Forelimb muscle (tissue), 1 donor: ENCODE measurements at places on chromosomes 2 and 18. TPM values are rescaled to one million over a fixed set of nuclear protein-coding genes. Genes with fewer than 3 reads are reported as not detected.

GRCh38 chr2:3277748-3278520 lies 99.7 kb downstream of the EIPR1 start:
- DNase-seq = no peak

GRCh38 chr18:49694402-49694801 lies 118.9 kb downstream of the ACAA2 start:
- no peak for DNase-seq

DNA sequence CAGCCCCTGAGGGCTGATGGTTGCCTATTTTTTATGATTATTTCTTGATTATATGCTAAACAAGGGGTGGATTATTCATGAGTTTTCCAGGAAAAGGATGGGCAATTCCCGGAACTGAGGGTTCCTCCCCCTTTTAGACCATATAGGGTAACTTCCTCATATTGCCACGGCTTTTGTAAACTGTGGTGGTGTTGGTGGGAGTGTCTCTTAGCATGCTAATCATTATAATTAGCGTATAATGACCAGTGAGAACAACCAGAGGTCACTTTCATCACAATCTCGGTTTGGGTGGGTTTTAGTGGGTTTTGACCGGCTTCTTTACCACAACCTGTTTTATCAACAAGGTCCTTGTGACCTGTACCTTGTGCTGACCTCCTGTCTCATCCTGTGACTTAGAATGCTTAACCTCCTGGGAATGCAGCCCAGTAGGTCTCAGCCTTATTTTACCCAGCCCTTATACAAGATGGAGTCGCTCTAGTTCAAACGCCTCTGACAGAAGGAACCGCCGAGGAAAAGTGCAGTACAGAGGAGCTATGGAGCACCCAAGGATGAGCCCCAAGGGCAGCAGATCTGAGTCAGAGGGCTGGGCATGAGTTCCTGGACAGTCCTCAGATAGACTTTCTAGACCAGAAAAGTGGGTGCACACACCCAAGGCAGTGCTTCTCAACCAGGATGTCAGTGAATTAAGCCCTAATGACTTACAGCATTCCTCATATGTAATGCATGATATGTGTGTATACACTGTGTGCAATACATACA lies 37.1 kb upstream of the ASAP2 start:
- no peak for DNase-seq

DNA sequence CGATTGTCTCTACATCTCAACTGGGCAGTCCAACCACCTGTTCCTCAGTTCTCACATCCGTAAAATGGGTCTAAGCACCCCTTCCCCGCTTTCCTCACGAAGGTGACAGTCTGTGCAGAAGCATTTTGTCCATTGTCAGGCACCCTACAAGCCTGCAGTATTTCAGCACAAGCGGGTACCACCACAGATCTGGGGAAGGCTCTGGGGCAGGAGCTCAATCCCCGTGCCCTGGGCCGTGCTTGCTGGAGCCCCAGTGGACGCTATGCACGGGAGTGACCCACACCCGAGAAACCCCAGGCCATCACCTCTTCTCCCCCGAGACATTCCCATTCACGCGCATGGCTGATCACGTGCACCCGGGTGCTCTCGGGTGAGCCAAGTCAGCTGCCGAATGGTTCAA lies 137.7 kb upstream of the PXDN start:
- no peak for DNase-seq

- DNase-seq = no peak
Measured at GRCh38 chr2:234676783-234677450, 180.0 kb upstream of the ARL4C start.

- DNase-seq = no peak
Measured at GRCh38 chr2:229653531-229653930, 60.8 kb downstream of the DNER start.

GRCh38 chr2:42101206-42102023 lies 53.6 kb downstream of the PKDCC start:
- no peak for DNase-seq

- DNase-seq = no peak
Measured at GRCh38 chr2:173059292-173059691, 16.4 kb upstream of the MAP3K20 start.

- no peak for DNase-seq
Measured at GRCh38 chr2:181183878-181184542, 203.6 kb downstream of the UBE2E3 start.

- DNase-seq = no peak
Measured at GRCh38 chr2:65969161-65969560, 465.8 kb upstream of the MEIS1 start.

GRCh38 chr2:210722092-210722491 lies 165.7 kb downstream of the CPS1 start:
- DNase-seq = no peak

- DNase-seq = no peak
Measured at GRCh38 chr2:138087751-138088593, 123.7 kb downstream of the HNMT start.

DNA sequence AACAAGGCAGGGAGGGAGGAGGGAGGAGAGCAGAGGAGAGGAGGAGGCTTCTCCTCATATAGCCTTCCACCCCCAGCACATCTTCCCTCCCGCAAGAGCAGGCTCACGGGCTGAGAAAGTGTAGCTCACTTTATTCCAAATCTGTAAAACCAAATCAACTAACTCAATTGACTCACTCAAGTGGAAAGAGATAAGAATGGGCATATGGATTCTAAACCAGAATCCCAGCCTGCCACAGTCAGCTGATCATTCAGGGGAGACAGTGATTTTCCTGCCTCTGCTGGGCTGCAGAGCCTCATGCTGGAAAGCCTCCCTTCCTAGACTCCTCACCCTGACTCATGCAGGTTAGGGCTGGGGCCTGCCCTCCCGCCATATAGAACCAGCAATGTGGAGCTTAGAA lies 4.2 kb upstream of the TWSG1 start:
- no peak for DNase-seq

DNA sequence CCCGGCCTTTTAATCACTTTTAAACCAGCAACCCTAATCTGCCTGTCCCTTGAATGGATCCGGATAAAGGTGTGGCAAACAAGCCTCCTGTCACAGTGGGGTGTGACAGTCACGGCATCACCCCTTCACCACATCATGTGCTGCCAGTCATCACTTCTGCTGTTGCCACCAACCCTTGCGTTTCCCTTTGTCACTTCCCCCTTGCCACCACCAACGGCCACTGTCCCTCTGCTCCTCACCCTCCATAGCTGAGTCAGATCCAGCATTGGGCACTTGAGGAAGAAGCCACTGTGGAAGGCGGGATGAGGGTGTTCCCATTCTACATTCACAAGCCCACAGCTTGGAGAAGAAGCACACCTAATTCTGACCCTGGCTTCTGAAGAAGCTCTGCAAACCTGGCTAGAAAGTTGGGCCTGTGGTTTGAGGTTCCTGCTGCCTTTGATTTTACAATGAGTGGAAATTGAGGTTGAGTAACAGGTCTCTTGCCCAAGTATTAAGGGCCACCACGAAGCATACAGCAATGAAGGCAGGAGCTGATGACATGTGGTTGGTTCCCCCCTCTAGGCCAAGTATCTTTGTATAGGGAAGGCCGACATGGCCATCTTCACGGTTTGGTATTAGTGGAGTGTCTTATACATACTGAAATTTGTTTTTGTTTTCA lies 22.9 kb upstream of the DARS1 start:
- DNase-seq = no peak

GRCh38 chr2:234974501-234975385 lies 22.9 kb downstream of the SH3BP4 start:
- no peak for DNase-seq

GRCh38 chr2:69491864-69492263 lies 54.6 kb upstream of the NFU1 start:
- no peak for DNase-seq

- DNase-seq = no peak
Measured at GRCh38 chr2:8488001-8488738, 193.7 kb upstream of the ID2 start.

GRCh38 chr2:61718965-61719364 lies 134.9 kb downstream of the FAM161A start:
- no peak for DNase-seq

DNA sequence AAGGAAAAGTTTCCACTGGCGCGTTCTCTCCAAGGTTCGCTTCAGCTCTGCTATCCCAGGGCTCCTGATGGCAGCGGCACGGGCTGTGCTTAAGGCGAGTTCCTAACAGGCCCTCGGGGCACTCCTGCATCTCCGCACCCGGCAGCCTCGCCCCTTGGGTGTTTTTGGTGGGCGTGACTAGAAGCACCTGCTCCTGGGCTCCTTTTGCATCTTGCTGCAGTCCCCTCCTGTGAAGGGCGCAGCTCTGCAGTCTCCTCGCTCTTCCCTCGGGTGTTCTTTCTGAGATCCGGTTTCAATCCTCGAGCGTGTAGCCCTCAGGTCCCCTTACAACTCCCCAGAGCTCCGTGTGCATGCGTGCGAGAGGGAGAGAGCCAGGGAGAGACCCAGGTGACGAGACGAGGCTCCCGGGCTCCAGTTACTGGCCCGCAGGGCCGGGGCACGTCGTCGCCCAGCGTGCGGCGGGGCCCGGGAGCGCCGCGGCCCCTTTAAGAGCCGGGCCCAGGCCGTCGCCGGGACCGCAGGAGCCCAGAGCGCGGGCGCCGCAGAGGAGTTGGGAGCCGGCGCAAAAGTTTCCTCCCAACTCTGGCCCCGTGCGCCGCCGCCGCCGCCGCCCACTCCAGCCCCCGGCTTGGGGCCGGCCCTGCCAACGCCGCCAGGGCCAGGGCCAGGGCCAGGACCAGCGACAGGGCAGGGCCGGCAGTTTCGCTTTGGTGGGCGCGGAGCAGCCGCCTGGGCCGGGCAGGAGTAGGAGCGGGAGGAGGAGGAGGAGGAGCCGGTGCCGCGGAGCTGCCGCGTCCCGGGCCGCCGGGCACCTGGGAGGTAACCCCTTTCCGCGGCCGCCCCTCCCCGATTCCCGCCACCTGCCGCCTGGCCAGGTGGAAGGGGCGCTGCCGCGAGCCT lies at the start of gene PARD3B:
Gene PARD3B, plus strand, starts transcription at position 515 of the 900 bp plus-strand sequence. CDS start 525 bp downstream, outside the sequence.
- no peak for DNase-seq

GRCh38 chr18:1408376-1408775 lies 503.7 kb downstream of the ADCYAP1 start:
- DNase-seq = no peak

DNA sequence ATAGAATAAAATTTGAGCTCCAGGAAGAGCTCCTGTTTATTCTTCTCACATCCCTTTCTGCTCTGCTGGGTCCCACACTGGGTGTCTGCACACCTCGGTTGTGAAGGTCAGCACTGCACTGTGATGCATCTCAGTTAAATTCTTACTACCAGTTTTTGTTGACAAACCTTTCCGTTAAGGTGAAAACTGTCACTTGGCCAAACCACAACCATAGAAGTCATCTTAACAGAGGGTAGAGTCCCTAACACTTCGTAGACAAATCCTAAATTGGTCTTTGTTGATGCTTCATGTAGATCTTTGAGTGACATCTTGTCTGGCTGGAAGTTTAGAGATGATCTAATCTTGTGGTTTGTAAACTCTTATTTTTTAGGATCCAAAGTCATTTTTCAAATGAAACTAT lies 167.4 kb upstream of the MAP3K20 start:
- DNase-seq = no peak

GRCh38 chr2:54672590-54673456 lies 50.6 kb upstream of the EML6 start:
- no peak for DNase-seq

DNA sequence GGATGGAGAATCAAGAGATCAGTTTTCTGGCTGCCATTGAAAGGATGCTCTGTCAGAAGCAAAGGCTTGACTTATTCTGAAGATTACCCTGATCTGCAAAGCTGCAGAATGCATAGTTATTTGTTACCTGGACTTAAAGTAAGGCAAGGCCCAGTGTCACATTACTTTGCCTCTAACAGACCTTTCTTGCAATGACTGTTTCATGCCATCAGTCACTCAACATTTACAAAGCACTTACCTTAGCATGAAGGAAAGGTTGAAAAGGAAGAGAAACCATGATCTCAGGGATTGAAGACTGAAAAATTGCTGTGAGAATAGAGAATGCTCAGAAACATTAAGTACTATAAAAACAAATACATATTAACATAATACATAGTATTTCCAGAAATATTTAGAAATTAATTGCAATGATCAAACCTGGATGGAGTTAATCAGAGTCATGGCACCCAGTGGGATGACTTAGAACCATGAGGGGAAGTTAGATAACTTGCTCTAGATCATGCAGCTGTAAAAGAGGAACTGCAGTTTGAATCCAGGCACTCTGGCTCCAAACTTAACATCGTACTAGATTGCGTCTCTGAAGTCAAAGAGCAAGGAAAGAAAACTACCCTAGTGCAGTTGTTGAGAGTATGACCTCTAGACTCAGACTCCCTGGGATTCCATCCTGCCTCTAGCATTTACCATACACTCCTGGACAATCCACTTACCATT lies 26.5 kb upstream of the FAM117B start:
- DNase-seq = no peak

- no peak for DNase-seq
Measured at GRCh38 chr18:68316636-68317035, 398.3 kb downstream of the TMX3 start.

- DNase-seq = no peak
Measured at GRCh38 chr2:155747531-155747930, 585.0 kb downstream of the NR4A2 start.

DNA sequence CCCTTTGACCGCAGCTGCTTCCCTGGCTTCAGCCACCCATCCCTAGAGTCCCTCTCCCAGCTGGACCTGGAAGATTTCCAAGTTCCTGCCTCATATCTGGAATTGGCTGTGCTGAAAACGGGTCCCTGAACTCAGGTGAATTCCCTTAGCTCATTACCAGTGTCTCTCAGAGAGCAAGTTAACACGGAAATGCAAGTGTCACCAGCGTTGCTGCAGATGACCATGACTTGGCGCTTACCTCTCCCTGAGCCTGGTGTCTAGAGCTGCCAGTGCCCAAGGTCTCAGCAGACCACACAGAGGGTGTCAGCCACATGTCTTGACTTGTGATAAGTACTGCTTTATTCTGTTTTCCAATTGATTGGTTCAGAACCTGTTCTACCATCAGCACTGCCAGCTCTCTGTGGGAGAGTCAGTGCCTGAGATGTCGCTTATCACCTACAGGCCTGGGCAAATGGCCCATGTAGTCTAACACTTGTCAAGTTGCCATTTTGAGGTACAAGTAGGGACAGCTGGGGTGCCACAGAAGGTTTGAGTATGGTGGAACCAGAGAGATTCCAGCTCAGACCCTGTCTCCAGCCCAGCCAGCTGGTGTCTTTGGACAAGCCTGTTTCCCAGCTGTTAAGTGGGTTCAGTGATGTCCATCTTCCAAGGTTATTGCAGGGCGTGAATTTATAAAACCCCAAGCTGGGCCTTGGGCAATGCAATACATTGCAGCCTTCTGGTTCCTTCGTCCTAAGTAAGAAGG lies 48.7 kb downstream of the LYPD1 start:
- no peak for DNase-seq

LRRTM4 gene
- 0.58 TPM for polyA plus RNA-seq

WNT10A gene
- polyA plus RNA-seq = not detected

ATG16L1 gene
- polyA plus RNA-seq = 17.4 TPM

DCDC2C gene
- 0.46 TPM for polyA plus RNA-seq

IL1RL1 gene
- polyA plus RNA-seq = 0.35 TPM

EFEMP1 gene
- polyA plus RNA-seq = 29.9 TPM

CCDC195 gene
- polyA plus RNA-seq = 0.39 TPM
